Activated naive CD4-positive, alpha-beta T cell treated with Interleukin-2 at 50 U/mL for 16 hours (primary cell): ENCODE measurements at places on chromosomes 5 and 9.

GRCh38 chr5:111251921-111252320 lies 27.7 kb downstream of the CAMK4 start:
- no peak for DNase-seq

DNA sequence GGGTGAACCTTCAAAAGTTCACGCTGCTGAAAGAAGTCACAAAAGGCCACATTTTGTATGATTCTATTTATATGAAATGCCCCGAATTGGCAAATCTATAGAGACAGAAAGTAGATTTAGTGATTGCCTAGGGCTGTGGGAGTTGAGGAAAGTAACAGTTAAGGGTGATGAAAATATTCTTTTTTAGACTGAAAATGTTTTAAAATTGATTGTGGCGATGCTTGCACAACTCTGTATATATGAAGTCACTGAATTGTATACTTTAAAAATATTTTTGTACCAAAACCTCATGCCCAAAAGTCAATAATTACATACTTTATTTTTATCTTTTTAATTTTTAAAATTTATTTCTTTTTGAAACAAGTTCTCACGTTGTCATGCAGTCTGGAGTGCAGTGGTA lies 30.3 kb downstream of the HSPA4 start:
- DNase-seq = no peak

- DNase-seq = no peak
These were observed 110.9 kb upstream of the ADAMTSL1 start for GRCh38 chr9:18362901-18363685.

DNA sequence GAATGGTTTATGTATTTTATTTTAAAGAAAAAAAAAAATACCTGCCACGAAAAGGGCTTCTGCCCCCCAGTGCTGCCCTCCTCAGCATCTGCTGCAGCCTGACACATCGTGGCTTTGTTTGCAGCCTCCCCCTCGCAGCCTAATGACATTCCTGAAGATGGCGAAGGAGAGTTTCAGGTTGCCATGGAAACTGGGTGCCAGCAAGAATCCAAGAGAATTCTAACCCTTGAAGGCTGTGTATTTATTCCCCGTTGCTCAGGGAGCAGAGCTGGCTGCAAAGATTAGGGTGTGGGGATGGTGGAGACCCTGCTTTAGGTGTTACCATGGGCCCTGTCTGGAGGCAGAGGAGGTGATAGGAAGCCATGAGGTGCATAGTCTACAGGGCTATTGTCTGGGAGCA lies 126.6 kb downstream of the NSG2 start:
- DNase-seq = no peak

DNA sequence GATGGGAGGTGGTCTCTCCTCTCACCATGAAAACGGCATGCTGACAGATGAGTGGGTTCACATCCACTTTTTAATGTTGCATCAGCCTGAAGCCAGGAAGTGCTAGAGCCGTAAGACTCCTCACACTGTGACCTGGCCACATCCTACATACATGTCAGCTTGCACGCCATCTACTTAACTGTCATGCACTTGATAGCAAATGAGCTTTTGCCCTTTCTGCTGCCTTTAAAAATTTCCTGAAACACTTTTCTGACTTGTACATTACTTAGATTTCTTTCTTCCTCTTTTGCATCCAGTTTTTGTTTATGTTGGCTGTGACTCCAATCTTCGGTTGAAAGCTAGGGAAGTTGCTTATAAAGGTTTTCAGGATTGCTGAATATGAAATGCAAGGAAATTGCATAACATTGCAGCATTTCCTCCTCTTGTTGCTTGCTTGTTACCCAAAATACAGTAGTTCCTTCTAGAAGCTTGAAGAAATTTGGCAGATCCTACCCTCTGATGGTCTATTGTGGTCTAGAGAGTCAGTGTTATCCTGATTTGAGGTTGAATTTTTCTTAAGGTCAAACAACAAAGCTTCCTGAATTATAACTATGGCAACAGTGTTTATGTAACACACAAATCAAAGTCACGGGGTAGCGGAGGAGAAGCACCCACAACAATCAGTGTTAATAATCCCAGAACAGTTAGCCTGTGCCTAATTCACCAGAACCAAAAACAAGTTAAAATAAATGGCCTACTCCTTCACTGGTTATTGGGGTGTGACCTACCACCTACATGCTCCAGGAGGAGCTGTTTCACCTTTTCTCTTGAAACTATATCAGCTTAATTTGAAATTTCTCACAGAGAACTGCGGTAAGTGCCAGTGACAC lies 232.5 kb downstream of the ARHGAP26 start:
- peak; percentile 65 for DNase-seq

GRCh38 chr5:162842727-162843126 lies 594.7 kb upstream of the CCNG1 start:
- no peak for DNase-seq

- DNase-seq = no peak
These were observed 104.3 kb downstream of the GNAQ start for GRCh38 chr9:77927265-77927664.

DNA sequence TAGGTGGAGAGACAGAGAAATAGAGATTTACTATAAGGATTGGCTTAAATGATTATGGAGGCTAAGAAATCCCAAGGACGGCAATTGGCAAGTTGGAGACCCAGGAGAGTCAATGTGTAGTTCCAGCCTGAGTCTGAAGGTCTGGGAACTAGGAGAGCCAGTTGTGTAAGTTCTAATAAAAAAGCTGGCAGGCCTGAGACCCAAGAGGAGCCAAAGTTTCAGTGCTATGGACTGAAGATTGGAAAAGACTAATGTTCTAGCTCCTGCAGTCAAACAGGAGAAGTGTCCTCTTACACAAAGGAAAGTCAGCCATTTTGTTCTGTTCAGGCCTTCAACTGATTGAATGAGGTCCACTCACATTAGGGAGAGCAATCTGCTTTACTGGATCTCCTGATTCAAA lies 50.0 kb downstream of the NMUR2 start:
- no peak for DNase-seq

- peak; percentile 83 for DNase-seq
These were observed 71.5 kb downstream of the ANKRD33B start for GRCh38 chr5:10635257-10635866.

GRCh38 chr9:75188756-75189155 lies 100.4 kb downstream of the OSTF1 start:
- no peak for DNase-seq

- DNase-seq = no peak
These were observed 26.8 kb downstream of the WWC1 start for GRCh38 chr5:168318240-168318639.

GRCh38 chr9:136273244-136273865 lies 27.7 kb upstream of the QSOX2 start:
- DNase-seq = no peak

DNA sequence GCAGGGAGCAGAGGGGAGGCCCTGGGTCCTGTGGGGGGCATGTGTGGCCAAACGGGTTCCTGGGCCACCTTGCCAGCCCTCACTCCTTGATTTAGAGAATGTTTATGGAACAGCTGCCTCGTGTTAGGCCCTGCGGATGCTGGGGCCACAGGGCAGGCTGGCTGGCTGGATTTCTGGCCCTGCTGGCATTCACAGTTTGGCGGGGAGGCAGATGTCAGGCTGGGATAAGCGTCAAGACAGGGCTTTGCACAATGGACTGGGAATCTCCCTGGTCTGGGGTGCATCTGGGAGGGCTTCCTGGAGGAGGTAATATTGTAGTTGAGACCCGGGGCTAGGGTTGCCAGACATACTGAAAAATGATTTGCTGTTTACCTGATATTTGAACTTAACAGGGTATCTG lies 13.8 kb downstream of the NCS1 start:
- no peak for DNase-seq

DNA sequence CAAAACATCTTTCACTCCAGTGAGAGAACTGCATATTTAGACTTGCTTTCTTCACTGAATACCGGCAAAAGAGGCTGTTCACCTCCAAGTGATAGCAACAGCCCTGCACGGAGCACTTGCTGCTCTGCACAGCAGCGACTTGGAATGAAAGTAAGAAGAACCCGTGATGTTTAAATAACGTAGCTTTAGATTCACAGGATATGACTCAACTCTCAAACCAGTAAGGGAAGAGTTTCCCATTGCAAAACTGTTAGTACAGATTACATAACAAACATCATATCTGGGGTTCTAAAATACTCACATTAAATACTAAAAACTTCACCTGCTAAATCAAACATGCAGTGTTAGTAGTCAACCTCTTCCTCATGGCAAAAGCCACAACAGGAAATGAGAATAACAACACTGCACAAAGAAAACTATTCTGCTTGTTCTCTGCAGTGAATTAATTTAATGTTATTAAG lies 203.4 kb downstream of the MCTP1 start:
- no peak for DNase-seq

DNA sequence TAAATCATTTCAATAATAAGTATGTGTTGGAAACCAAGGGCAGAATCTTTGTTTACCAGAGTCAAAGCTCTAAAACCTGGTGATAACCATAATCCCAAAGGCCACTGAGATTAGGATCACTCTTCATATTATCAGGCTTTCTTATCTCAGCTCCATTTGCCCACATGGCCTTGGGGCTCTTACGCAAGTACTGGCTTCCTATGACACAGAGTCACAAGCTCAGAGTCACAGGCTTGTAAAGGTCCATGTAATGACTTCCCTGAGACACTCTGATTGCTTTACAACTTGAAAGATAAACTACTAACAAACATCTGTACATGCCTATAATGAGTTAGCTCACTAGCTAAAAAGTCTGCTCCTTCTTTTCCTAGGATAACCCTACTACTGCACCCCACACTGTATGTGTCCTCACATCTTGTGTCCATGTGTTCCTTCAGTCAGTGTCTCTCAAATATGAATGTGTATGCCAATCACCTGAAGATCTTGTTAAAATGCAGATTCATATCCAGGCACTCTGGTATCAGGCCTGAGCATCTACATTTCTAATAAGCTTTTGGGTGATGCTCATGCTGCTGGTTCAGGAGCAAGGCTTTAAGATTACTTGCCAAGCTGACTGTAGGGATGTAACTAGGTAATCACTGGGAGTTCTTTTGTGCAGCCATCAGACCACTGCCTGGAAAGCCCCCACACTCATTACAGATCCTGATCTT lies 28.4 kb downstream of the SEMA6A start:
- DNase-seq = no peak

GRCh38 chr5:115098041-115098702 lies 71.5 kb downstream of the TRIM36 start:
- peak; percentile 14 for DNase-seq

GRCh38 chr9:35254984-35255857 lies 93.4 kb downstream of the UNC13B start:
- DNase-seq = no peak

DNA sequence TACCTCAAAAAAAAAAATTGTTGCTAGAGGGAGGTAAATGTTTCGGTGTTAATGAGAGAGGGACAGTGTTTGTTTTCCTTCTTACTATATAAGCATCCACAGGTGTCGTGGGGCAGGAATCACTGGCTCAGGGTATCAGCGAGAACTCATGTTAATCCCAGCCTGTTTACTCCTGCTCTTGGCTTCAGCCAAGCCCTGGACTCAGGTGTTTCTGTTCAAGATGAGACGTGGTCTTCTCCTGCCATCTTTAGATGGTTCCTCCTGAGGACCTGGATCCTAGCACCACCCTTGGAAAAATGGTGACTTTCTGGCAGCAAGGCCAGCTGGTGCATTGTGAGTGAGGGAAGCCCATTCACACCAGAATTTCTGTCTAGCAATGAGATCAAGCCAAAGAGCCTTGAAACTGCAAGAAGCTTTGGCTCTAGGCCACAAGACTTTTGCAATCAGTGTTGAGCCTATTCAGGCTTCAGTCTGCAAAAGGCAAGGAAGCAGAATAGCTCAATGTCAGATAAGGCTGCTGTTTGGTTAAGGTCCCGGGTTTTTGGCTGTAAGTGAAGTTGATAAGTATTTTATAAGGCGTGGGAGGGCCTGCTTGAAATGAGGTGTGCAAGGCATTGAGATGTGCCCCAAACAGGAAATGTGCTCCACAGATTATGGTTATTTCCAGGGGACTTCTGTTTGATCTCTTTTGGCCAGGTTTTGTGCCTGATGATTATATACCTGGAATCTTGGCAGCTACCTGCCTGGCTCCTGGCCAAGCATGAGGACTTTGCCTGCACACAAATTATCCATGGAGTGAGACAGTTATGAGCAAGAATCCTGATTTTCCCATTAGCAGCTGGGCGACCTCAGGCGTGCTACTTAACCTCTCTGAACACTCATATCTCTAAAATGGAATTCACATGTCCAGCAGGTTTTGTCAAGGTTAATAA lies 99.8 kb downstream of the TENT4A start:
- DNase-seq = no peak

DNA sequence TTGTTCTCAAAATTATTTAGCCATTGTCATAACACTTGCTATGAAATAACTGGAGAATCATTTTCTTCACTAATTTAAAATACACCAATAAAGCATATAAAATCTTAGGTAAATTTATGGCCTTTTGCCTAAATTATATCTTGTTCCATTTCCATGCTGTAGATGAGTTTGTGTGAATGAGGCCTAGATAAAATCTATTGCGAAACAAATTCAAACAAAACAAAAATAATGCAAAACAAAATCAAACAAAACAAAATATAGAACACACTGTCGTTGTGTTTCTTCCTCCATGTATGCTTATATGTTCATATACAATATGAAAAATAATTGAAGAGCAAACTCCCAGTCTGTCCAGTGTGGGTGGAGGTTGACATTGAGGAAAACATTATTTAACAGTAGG lies 1020.7 kb downstream of the PTPRD start:
- DNase-seq = no peak

GRCh38 chr9:137973829-137974416 lies 96.3 kb downstream of the CACNA1B start:
- DNase-seq = no peak

GRCh38 chr9:131334629-131335367 lies 45.3 kb downstream of the PLPP7 start:
- DNase-seq = no peak

- no peak for DNase-seq
These were observed 22.5 kb upstream of the ADAMTSL1 start for GRCh38 chr9:18451406-18451805.

GRCh38 chr5:31688515-31689092 lies 49.7 kb downstream of the PDZD2 start:
- DNase-seq = no peak

GRCh38 chr5:151781201-151781600 lies 9.4 kb downstream of the G3BP1 start:
- DNase-seq = no peak

GRCh38 chr5:3878267-3878666 lies 282.6 kb downstream of the IRX1 start:
- no peak for DNase-seq

DNA sequence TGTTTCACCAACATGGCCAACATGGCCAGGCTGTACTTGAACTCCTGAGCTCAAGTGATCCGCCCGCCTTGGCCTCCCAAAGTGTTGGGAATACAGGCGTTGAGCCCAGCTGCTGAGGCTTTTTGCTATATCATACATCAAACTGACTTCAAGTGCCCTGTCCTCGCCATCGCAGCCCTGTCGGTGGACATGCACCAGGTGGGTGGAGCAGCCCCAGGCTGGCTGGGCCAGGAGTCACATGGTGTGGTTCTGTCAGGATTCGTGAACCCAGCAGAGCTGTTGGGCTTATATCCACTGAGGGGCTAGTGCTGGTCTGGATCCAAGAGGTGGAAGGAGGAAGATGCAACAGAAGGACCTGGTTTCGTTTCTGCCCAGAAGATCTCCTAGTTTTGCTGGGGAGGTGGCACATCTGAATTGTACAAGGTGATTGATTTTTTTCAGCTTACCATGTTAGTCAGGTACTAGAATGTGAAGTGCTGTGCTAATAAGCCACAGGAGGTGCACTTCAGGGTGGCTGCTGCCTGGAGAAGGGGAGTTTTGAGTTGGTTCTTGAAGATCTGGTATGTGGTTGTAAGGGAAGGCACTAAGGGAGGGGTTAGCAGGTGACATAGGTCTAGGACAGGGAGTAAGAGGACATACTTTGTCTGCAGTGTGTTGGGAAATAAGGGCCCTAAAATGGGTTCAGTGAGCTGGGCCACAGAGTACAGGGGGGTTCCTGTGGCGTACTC lies 16.1 kb downstream of the PCBD2 start:
- no peak for DNase-seq

GRCh38 chr9:4661165-4661564 lies 929 bp upstream of the PLPP6 start:
- no peak for DNase-seq
